ENCODE measurements at places on chromosomes 4 and X. TPM values are rescaled to one million over a fixed set of nuclear protein-coding genes. Genes with fewer than 3 reads are reported as not detected.
A peak's percentile ranks its signal among the peaks of the same experiment; 100 is the strongest.

The HAUS3 gene
- 19.2 TPM for total RNA-seq

The ZNF41 gene
- total RNA-seq = 10.7 TPM

DNA sequence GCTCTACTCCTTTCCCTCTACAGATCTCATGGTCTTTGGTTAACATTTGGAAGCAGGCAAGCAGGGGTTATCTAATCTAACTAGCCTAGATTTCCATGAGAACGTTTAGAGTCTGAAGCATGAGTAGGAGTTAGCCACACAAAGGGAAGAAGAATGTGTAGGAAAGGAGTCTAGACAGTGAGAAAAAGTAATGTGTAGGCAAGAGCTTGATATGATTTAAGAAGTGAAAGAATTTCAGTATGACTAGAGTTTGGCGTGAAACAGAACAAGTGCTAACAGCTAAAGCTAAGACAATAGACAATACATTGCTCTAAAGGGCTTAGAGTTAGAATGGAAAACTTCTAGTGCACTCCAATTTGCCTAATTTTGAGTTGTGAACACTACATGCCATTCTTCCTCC lies 10.8 kb downstream of the CXCL8 start:
- H3K36me3 ChIP-seq = no peaks in the 10 kb centered on the region
- H3K27ac ChIP-seq = no peak overlapping the region
- H3K4me3 ChIP-seq = no peak overlapping the region
- no peak for DNase-seq

GRCh38 chr4:63464393-63464792 lies 944.9 kb downstream of the TECRL start:
- no peak for DNase-seq
- no peaks in the 10 kb centered on the region for H3K36me3 ChIP-seq
- H3K4me3 ChIP-seq = no peak overlapping the region
- no peaks in the 10 kb centered on the region for H3K27me3 ChIP-seq
- no peak overlapping the region for H3K27ac ChIP-seq

- peak overlapping the region; percentile 87 for H3K27ac ChIP-seq
- H3K36me3 ChIP-seq = peaks cover 52% of the 10 kb centered on the region
- H3K4me1 ChIP-seq = peaks cover 53% of the 10 kb centered on the region
- peak overlapping the region; percentile 27 for H3K4me3 ChIP-seq
These were observed 54.0 kb downstream of the JADE1 start for GRCh38 chr4:128863312-128864075.

The RS1 gene
- total RNA-seq = not detected

DNA sequence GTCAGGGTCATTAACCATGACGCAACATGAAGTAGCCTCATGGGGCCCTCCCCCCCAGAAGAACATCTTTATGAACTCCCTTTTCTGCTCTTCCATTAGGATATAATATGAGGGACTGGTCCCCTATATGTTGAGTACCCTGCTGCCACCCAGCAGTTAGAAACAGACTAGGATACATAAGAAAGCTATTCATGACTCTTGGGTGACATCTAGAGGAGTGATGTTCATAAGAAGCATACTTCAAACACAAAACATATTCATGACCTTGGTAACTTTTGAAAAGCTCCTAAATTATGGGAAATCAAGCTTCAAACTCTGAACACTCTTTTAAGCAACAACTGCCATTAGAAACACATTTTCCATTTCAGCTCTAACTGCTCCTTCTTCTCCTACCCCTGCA lies 155.2 kb upstream of the SPIN4 start:
- no peaks in the 10 kb centered on the region for H3K27me3 ChIP-seq
- no peaks in the 10 kb centered on the region for H3K4me1 ChIP-seq
- H3K36me3 ChIP-seq = no peaks in the 10 kb centered on the region
- no peak overlapping the region for H3K27ac ChIP-seq

The CNGA1 gene
- total RNA-seq = not detected

The CXorf65 gene
- 17.1 TPM for total RNA-seq

GRCh38 chrX:78029663-78030062 lies 60.2 kb upstream of the PGAM4 start:
- peaks cover 3% of the 10 kb centered on the region for H3K36me3 ChIP-seq
- H3K27ac ChIP-seq = no peak overlapping the region
- H3K27me3 ChIP-seq = no peaks in the 10 kb centered on the region

The MAP7D3 gene
- total RNA-seq = 29.1 TPM

DNA sequence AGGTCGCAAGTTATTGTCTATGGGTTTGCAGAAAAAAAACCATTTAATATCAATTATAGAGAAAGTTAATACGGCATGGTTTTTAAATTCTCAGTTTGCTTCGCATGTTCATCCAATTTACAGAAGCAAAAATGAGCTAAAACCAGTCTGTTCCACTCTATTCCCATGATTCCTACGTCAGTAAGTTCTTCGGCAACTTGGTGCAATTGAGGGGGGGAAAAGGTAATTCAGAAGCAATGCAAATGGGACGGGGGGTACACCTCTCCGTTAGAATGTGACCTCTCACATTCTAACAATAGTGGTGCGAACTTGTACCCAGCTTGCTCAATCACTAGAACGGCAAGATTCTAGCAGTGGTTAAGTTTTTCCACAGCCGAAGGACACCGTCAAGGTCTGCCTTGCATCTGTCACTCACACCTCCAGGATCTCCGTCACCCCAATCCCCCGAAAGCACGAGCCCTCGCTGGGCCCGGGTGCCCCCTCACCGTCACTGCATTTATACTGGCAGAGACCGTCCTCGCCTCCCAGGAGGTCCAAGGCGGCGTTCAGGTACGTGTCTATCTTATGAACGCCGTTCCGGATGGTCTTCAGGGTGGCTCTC lies 653 bp downstream of the PLA2G12A start:
- H3K27ac ChIP-seq = peak overlapping the region; percentile 10
- H3K4me3 ChIP-seq = peak overlapping the region; percentile 84
- peaks cover 11% of the 10 kb centered on the region for H3K36me3 ChIP-seq
- no peak for DNase-seq
- peaks cover under 1% of the 10 kb centered on the region for H3K27me3 ChIP-seq

All from activated T-helper 1 cell treated with anti-CD3 and anti-CD28 coated beads, Interleukin-12 subunit alpha, Interleukin-12 subunit beta, Interleukin-2, Interleukin-4 antibody, amounts not matched to agents 30 ng/mL and 10 ng/mL and 1 ng/mL, durations not matched to agents 14 hours and 24 hours and 36 hours (primary cell).